ENCODE measurements at places on chromosomes 1 and 21.

- DNase-seq, result no peak
Measured at GRCh38 chr1:192793983-192794767, 14.7 kb upstream of the RGS2 start.

- DNase-seq, result no peak
Measured at GRCh38 chr1:160401487-160401805, 1.1 kb downstream of the VANGL2 start.

DNA sequence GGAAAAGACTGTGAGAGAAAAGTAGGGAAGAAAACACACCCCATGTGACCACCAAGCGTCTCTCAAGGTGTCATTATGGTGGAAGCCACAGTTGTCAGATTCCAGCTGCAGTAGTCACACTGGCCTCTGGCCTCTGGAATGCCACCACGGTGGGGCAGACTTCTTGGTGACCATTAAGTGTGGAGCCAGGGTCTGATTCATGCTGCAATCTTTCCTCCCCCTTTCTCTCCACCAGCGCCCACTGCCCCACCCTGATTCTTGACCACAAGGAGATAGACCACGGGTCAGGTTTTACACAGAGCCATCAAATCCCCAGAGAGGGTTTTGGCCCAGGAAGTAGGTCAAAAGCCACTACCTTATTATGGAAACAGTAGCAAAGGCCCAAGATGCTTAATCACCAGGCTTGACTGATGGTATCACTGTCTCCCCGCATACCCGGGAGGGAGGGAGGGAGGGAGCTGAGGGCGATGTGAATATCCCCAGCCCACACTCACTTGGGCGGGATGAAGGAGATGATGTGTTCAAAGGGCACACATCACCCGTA lies 52.7 kb upstream of the GRHL3 start:
- no peak for DNase-seq

DNA sequence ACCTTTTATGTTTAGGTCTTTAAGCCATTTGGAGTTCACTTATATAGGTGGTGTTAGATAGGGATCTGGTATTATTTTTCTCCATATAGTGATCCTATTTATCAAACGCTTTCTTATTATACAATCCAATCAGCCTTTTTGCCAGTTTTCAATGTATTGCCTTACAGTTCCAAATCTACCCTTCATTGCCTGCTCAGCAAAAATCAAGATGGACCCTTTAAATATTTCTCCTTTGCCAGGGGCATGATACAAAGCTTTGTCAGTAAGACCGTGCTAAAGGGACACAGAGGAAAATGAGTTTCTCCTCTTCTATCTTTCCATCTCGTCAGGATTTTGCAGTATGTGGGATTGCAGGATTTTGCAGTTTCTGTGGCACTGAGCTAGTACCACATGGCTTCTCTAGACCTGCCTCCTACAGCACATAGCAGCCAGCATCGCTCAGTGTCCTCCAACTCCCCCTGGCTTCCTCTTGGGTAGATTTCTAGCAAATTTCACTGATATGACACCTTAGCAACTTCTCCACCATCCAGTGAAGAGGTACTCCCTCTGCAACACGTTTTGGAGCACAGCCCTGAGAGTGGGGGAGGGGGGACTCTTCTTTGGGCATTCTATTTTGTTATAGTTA lies 22.5 kb upstream of the CAP1 start:
- no peak for DNase-seq

DNA sequence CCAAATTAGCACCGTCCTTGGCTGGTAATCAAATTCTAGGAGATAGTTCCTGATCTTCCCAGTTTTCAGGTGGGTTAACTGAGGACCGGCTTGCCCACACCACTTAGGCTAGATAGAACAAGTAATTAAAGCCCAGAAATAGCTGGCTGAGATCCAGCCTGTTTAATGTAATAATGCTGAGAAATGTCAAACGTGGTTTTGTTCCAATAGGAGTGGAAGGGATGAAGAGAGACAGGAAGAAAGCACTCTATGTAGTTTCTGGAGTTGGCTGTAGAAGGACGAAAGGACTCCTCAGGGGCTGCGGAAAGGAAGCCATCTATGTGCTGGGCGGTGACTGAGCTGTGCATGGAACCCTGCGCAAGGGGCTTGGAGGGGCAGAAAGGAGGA lies 18.6 kb downstream of the NAV1 start:
- no peak for DNase-seq
